ENCODE measurements at places on chromosomes 2 and 18.
A peak's percentile ranks its signal among the peaks of the same experiment; 100 is the strongest.

GRCh38 chr2:196279541-196279940 lies 108.2 kb upstream of the STK17B start:
- no peak for DNase-seq

DNA sequence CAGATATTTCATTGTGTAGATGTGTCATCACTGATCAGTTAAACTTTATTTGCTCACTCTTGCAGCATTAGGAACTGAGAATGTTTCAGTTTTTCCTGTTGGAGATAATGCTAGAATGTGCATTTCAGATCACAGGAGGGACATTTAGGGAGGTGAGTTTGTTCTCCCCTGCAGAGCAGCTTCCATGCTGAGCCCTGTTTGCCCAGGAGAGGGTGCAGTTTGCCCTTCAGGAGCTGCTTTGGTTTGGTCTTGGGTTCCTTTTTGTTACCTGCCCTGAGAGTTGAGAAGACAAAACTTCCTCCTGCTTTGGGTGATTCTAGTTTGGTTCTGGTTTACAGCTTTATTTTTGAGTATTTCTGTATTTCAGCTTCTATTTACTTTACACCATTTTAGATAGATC lies 49.9 kb downstream of the DGKD start:
- DNase-seq = peak; percentile 65

- no peak for DNase-seq
Observed at GRCh38 chr2:217703102-217703501, 299.7 kb downstream of the TNS1 start.

GRCh38 chr2:207600231-207600630 lies 25.0 kb downstream of the METTL21A start:
- no peak for DNase-seq

DNA sequence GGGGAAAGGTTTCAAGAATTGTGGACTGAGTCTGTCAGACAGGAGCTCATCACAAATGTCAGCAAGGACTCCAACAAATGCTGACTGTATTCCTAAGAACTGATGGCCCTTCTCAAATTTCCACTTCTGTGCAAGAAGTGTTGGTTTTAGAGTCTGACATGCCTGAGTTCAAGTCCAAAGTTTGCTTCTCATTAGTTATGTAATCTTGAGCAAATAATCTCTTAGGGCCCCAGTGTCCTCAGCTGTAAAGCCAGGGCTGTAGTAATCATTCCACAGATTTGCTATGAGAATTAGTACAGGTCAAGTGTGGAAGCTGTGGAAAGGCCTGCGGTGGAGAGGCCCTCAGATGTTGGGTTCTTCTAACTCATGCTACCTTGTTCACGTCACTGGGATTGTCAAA lies 23.9 kb downstream of the MEP1B start:
- DNase-seq = no peak

DNA sequence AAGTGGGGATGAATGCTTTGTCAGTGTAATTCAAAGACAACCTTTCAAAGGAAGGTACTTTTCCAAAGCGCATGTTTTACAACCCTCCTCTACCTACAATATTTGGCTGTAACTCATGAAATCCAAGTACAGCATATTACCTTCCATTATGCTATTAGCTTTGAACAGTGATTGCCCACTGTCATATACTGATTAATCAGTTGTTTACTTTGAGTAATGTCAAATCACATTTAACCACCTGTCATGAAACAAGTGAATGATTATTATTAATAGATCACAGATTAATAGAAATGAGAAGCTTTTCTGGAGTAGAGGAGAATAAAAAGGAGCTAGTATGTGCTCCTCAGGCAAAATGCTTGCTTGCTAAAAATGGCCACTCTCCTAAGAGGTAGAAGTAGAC lies 150.5 kb upstream of the SMAD7 start:
- no peak for DNase-seq

DNA sequence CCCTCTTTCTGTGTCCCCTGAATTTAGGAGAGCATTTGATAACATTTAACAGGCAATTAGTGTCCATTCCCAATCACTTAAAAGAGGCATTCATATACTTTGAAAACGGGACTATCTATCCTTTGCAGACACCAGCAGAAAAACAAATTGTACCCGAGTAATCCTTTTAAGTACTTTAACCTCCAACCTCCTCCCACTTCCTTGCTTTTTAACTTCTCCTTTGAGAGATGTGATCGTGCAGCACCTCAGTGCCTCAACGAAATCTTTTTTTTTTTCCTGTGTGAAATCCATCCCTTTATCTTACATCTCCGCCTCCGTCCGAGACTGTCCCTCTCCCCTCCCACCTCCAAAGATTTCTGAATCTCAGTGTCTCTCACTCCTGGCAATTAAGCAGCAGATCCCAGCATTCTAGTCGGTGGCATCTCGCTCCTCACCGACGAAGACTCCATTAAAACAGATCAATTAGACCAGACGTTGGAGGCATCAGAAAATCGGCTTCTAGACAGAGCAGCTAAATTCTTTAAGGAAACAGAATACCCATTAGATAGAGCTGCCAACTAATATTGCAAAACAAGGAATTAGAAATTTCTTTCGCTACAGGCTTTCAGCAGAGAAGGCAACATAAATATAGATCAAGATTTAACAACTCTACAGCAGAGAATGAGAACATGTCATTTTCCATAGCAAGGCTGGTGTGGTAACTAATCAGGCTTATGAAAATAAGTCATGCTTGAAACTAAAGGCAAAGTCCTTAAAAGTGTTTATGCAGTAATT lies 1.9 kb upstream of the TMEFF2 start:
- DNase-seq = no peak
